ENCODE measurements at places on chromosomes 4 and X.

DNA sequence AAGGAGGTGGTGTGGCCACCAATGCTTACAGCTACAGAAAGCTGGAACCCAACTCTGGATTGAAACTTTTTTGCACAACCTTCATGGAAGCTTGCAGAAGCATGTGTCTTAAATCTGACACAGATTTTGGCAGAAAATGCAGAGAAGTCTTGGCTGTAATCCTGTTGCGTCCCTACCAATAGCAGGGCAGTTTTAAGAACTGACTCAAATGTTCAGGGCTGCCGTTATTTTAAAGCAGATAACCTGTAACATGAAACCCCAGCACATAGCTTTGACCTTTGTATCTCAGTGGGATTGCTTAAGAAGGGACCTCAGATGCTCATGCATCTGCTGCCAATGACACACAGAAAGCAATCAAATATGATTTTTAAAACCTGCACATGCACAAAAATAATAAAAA lies at the start of gene VEGFD:
Gene VEGFD (minus strand): TSS at position 110 of the 400 bp plus-strand sequence. CDS start 467 bp downstream, outside the sequence.
- DNase-seq = no peak

GRCh38 chr4:151792995-151793394 lies 32.2 kb upstream of the GATB start:
- no peak for DNase-seq

- DNase-seq = peak; percentile 52
Measured at GRCh38 chr4:38160487-38161207, 200.4 kb downstream of the PTTG2 start.

- no peak for DNase-seq
Measured at GRCh38 chrX:40579900-40580536, 752 bp upstream of the ATP6AP2 start.

- no peak for DNase-seq
Measured at GRCh38 chr4:42339935-42340406, 57.3 kb upstream of the SHISA3 start.

DNA sequence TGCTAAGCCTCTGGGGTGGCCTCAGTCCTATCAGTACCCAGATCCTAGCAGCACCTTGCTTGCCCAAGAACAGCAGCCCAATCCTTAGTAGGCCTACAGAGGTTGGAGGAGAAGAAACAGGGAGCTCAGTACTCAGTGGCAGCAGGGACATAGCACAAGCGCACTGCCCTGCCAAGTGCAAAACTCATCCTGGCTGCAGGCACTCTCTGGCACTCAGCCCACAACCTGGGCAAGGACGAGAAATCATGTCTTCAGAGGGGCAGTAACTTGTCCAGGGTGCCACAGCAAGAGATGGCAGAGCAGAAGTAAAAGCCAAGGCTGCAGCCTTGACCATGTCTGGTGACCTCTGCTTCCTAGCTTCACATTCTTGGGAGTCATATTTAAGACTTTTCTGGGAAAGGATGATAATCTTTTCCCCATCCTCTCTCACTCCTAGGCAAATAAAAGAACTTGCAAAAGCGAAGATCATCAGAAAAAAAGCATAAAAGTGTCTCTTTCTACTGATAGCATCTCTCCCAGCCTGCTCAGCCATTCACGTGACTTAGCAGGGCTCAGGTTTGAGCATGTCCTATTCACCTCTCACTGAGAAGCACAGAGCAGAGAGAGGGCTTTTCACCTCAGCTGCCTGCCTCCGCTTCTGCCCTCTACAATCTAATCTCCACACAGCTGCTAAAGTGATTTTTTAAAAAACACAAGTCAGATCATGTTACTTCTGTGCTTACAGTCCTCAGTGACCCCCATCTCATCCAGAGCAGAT lies 37.2 kb upstream of the MAGEA4 start:
- no peak for DNase-seq

DNA sequence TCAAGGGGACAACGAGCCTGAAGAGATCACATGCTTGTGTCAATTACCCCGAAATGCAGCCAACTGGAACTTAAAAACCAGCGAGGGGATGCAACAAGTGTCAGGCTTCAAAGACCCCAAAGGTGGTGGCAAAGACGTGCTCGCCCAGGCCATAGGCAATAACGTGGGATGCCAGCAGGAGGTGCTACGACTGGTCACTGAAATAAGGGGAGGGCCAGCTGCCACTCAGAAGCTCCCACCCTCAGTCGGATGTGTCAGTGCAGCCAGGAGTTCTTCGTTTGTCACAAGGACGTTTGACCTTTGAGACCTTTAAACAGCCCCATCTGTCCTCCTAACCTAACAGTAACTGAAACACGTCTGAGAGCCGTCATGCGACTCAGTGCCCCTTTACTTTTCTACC lies 556.8 kb upstream of the PCDH10 start:
- DNase-seq = no peak

DNA sequence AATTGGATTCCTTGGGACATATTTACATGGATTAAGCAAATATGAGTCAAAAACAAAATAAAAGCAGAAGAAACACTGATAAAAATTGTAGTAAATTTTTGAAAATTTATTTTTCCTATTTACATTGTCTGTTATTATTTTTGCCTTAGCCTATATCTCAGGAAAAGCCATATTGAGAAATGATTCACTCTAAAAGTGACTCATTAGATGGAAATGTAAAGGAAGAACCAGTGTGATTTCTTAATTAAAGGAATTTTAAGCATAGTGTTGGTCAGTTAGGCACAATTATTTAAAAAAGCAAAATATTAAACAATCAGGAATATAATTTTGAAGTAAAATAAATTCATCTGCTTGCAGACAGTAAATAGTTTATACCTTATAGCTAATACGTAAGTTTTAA lies 167.4 kb upstream of the NAP1L5 start:
- DNase-seq = no peak

DNA sequence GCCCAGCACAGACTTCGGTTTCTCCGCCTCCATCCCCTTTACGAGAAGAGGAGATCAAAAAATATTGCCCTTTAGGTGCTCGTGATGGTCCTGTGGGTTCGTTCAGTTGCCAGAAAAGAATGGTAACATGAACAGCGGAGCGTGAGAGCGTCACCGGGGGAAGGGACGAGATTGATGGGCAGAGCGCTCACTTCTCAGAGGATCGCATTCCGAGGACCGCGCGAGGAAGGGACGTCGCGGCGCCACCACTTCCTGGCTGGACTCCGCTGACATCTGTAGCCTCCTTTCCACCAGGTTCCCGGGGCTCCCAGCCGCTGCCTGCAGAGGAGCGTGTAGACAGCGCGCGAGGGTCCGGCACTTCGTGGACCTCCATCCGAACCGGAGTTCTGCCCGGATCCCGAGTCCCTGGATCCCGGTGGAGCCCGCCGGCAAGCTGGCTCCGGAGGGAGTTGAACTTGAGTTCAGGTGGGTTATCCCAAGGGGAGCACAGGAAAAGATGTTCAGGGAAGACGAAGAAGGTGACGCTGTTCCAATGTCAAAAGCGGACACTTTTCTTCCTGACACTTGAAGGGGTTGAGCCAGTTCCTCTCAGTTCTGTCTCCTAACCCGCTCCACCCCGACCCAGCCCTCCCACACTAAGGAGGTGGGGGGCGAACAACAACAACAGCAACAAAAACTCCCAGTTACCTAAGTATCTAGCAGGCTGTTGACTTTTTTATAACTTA lies 484 bp downstream of the GALNTL6 start:
- DNase-seq = no peak

DNA sequence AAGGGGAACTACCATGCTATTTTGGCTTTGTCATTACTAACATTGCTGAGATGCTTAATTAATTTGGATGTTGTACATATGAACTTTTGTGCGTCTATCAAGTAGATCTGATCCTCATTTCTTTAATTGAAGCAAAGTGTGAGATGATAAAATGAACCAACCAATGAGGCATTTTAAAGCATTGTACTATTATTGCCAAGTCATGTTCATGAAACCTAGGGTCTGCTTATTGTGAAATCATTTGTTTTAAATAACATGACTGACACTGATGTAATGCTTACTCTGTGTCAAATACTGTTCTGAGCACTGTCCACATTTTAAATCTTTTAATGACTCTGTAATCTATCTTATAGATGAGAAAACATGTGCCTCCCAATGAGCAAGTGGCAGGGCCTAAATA lies 57.7 kb downstream of the C4orf33 start:
- no peak for DNase-seq

- no peak for DNase-seq
Measured at GRCh38 chrX:133745349-133745748, 240.0 kb downstream of the GPC3 start.

GRCh38 chrX:150028692-150029091 lies 90.4 kb upstream of the EOLA2 start:
- DNase-seq = peak; percentile 46

DNA sequence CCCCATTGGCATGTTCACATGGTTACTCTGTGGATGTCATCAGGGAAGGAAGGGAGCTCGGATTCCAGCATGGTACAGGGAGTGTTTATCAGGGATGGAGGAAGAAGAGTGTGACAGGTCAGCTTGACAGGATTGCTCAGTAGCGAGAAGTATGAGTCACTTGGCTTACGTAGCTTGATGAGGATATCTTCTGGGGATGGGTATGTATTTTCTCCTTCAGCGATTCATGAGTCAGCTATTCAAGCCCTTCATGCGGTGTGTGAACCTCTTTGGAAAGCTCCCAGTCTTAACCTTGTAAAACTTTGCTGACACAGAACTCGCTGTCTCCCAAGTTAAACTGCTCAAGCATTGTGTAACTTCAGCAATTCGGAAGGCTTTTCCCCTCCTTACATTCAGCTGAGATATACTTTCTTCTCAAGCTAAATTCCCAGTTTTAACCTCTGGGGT lies 275.4 kb downstream of the ARHGAP10 start:
- DNase-seq = no peak

- DNase-seq = no peak
Measured at GRCh38 chr4:7818399-7818911, 121.2 kb downstream of the AFAP1 start.

DNA sequence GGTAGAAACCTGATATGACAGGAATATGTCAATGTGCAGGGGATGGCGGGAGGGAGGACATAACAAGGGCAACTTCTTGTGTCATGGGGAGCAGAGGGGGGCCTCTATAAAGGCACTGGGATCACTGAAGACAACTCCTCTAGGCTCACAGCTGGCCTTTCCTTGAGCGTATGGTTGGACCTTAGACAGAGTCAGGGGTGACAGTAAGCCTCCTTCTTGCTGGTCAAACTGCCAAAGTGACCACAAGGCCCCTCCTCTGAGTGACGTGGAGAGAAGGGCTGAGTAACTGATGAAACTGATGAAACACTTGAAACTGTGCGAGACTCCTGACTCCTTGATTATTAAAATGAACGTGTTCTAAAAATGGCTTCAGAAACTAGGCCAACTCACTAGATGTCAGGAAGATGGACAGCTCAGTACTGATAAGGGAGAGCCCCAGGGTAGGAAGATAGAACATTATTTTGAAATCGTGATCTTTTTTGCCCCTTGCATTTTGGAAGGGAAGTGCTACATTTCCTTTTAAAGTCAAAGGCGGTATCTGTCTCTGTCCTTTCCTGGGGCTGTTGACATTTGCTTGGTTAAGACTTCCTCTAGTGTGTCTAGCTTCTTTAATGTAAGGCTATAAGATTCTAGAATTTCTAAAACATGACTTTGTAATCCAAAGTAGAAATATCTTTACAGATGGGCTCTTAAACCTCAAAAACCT lies 1.6 kb downstream of the RAB33A start:
- peak; percentile 13 for DNase-seq

DNA sequence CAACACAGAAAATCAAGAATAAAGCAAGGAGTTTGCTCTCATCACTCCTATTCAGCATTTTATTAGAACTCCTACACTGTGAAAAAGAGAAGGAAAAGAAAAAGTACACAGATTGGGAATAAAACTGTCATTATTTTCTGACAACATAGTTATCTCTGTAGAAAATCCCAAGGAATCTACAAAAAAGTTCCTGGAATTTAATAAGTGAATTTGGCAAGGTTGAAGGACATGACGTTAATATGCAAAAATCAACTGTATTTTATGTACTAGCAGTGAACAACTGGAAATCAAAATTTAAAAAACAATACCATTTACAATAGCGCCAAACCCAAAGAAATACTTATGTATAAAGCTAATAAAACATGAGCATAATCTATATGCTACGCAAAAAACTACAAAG lies 26.3 kb downstream of the CHIC2 start:
- DNase-seq = no peak

DNA sequence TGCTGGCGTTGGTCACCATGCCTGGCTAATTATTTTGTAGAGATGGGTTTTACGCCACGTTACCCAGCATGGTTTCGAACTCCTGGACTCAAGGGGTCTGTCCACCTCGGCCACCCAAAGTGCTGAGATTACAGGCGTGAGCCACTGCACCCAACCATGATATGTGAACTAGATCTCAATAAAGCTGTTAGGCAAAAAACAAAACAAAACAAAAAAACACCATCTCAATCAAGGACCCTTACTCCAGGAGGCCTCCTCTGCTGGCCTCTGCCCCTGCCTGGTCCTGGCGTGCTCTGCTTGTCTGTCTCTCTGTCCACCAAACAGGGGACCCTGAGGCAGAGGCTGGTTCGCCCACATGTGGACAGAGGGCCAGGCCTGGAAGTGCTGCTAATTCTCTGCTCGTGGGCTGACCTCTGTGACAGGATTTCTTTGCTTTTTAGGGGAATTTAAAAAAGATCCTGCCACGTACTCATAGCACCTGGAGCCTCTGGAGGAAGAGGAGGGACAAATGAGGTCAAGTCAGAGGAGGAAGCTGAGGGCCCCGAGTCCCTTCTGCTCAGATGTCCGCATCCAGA lies 32.7 kb upstream of the WFS1 start:
- no peak for DNase-seq

DNA sequence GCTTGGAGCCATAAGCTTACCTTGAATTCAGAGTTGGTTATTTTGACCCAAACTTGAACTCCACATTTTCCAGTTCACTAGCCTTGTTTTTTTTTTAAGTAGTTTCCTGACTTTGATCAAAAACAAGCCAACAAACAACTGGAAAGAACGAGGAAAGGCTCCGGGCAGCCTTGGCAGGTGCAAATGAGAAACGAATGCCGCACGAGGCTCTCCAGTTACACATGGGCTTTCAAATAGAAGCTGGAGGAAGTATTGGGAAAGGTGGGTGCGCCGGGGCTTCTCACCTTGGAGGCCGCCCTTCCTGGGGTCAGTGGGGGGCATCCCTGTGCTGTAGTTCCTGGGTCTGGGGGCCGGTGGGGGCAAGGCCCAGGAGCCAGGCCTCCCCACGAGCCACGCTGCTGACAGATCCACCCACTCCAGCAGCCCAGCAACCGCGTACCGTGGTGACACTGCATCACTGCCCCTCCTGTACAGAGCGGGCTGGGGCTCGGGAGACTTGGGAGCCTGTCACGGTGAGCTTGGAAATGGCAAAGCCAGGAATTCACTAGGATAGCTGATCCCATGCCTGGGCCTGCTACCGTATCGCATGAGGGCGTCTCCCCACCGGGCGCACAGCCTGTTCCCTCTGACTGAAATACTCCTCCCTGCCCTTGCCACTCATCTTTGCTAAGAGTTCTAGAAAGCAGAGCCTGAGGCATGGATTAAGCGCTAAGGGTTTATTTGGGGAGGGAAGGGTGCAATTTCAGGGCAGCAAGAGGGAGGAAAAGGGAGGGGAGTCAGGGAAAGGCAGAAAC lies 50.9 kb upstream of the ADRA2C start:
- DNase-seq = no peak

All from CD4-positive, CD25-positive, alpha-beta regulatory T cell (primary cell).